ENCODE measurements at places on chromosomes 3 and 15. TPM values are rescaled to one million over a fixed set of nuclear protein-coding genes. Genes with fewer than 3 reads are reported as not detected.

Gene RPL29
- 691 TPM for total RNA-seq

Gene BCL6
- total RNA-seq: 12.0 TPM

Gene BNC1
- total RNA-seq: not detected

Gene SI
- 0.20 TPM for total RNA-seq

Gene LMAN1L
- total RNA-seq: not detected

Gene IL5RA
- not detected for total RNA-seq

Gene LRRC31
- 0.48 TPM for total RNA-seq

Gene GOLGA8O
- not detected for total RNA-seq

Gene TMEM212
- total RNA-seq: 0.05 TPM

Gene SCG3
- not detected for total RNA-seq

Gene GABRR3
- total RNA-seq: not detected

Gene PIF1
- 77.4 TPM for total RNA-seq

Gene TMEM43
- 23.1 TPM for total RNA-seq

Gene HAUS2
- total RNA-seq: 12.0 TPM

Gene HHLA2
- total RNA-seq: 2.2 TPM

Gene LSMEM2
- not detected for total RNA-seq

Gene CCR3
- not detected for total RNA-seq

Gene ZNF619
- 1.4 TPM for total RNA-seq

Gene GOLGA8S
- total RNA-seq: not detected

GRCh38 chr15:71697236-71697635, 113.1 kb upstream of the NR2E3 start:
- DNase-seq: no peak

- peak; percentile 76 for DNase-seq
These were observed 1.1 kb downstream of the PLXNB1 start for GRCh38 chr3:48428572-48429316.

DNA sequence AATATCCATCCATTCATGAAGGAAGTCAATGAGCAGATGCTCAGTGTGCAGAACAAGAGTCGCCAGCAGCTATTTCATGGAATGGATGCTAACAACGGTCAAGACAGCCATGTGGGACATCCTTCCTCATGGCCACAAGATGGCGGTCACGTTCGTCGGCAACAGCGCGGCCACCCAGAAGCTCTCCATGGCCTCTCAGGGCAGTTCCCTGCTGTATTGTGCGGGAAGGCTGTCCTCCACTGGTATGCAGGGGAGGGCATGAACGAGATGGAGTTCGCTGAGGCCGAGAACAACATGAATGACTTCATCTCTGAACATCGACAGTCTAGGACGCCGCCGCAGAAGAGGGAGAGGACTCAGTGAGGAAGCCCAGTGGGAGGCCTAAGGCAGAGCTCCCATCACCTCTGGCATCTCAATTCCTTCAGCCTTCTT, 208.3 kb downstream of the TJP1 start:
- peak; percentile 52 for DNase-seq

GRCh38 chr15:28096411-28096669, 2.8 kb downstream of the OCA2 start:
- DNase-seq: no peak

DNA sequence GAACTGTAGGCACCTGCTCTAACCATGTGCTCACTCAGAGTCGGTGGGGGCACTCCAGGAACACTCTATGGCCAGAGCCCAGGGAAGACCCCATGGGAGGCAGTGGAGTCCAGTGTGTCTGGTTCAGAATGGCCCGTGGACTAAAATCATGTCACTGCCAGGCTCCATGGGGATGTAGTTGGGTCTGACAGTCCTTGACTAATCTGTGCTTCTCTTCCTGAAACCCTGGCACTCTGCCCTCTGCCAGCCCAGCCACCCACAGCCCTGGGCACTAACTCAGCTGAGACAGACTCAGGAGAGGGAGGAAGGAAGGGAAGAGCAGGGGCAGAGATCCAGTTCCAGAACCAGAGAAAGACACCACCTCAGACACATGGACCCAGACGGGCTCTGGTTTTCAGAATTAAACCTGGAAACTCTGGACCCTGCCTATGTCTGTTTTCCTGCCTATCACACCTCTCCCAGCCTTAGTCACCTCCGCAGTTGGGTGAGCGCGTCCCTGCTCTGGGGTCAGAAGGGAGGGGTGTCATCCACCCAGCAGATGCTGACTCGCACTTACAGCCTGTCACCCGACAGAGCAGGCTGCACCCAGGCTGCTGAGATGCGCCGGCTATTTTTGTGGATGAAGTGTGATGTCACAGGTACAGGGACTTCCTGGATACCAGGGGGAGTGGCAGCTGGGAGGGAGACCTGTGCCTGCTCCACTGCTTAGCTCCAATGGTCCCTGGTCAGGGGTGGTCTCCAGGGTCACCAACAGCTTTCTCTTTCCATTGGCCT, 56.8 kb upstream of the INSYN1 start:
- no peak for DNase-seq

DNA sequence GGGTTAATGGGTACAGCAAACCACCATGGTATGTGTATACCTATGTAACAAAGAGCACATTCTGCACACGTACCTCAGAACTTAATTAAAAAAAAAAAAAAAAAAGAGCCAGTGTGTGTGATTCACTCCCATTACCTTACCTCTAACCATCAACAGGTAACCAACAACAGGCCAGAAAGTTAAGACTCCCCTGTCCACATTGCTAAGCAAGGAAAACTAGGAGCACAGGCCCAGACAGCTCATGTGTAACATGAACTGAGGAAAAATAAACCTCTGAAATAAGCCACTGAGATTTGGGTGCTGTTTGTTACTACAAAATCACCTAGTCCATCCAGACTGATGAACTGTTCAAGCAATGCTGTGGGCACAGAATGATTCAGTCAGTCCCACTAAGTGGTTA, 6.0 kb downstream of the KATNBL1 start:
- no peak for DNase-seq

- DNase-seq: peak; percentile 79
These were observed at the start of gene TMEM42 for GRCh38 chr3:44861412-44862225. Gene TMEM42, plus strand, starts transcription at chr3:44861912. Its CDS starts 13 bp downstream, at chr3:44861925.

DNA sequence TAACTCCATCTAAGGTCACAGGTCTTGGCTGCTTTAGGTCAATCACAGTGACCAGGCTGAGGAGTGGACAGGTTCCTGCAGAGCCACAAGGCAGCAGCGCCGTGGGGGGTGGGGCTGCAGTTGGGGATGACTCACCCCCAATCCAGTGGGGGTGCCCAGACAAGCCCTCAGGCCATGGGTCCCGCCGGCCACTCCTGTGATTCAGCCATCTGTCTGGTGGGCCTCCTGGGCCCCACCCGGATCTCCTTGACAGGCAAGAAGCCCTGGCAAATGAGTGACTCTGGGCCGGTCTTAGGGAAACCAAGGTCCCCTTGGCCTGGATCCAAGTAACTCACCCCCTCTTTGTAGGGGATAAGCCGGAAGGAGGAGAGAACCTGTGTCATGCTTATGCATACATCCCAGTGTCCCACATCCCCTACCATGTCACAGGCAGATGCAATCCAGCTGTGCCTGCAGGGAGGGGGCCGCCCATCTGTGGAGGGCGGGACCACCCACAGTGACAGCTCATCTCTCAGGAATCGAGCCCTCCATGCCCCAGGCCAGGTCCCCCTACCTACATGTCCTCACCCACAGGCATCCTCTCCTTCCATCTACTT, 495 bp upstream of the COL7A1 start:
- DNase-seq: peak; percentile 18

DNA sequence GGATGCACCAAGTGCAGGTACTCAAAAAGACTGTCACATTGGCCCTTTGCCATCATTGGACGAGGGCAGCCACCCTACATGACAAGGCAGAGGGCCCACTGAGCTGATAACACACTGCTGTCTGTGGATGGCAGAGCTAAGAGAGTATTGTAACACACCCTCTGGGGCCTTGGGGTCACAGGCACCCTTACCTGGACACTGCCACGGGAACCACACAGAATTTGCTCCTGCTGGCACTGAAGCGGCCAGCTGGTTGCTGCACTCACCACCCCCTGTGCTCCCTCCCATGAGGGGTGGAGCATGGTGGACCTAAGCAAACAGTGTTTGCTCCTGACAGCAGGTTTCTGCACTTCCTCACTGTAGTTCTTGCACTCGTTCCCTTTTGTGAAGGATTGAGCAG, 208.2 kb upstream of the SGO1 start:
- DNase-seq: no peak

DNA sequence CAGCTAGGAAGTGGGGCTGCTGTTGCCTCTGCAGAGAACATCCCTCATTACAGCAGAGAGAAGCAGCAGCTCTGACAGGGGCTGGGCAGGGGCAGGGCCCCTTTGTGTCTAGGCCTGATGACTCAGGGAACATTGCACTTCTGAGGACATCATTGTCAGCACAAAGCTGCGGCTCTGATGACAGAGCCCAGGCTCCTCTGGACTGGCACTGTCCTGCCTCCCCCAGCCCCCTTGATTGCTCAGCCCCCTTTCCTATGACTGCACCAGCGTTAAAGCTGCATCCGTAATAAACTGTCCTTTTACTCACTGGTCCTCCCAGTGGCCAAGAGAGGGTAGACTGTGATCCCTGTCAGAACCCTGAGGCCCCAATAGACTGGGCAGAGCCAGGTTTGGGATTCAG, 18.3 kb downstream of the TRH start:
- peak; percentile 23 for DNase-seq

DNA sequence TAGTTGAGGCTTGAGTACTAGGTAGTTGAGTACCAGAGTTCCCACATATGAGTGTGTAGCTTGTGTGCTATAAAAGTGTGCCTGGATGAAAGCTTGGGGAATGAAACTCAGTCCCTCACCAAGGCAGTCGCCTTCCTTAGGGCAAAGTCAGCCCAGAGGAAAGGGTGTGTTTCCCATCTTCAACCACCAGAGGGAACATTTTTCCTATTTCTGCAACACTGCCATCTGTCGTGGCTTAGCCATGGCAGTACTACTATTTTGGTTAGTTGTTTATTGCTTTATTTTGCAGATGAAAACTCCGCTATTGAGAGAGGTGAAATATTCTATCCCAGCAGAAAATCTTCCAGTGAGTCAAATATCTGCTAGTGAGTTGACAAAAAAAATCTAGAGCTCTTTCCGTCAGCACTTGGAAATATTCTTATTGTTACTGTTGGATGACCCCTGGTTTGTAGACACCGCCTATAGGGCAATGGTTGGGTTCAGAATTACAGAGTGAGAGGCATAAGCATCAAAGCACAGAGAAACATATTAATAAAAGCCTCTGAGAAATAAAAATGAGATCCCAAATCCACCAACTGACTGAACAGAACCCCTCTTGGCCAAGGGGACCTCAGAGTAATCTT, 239.9 kb downstream of the CPNE4 start:
- DNase-seq: peak; percentile 64

DNA sequence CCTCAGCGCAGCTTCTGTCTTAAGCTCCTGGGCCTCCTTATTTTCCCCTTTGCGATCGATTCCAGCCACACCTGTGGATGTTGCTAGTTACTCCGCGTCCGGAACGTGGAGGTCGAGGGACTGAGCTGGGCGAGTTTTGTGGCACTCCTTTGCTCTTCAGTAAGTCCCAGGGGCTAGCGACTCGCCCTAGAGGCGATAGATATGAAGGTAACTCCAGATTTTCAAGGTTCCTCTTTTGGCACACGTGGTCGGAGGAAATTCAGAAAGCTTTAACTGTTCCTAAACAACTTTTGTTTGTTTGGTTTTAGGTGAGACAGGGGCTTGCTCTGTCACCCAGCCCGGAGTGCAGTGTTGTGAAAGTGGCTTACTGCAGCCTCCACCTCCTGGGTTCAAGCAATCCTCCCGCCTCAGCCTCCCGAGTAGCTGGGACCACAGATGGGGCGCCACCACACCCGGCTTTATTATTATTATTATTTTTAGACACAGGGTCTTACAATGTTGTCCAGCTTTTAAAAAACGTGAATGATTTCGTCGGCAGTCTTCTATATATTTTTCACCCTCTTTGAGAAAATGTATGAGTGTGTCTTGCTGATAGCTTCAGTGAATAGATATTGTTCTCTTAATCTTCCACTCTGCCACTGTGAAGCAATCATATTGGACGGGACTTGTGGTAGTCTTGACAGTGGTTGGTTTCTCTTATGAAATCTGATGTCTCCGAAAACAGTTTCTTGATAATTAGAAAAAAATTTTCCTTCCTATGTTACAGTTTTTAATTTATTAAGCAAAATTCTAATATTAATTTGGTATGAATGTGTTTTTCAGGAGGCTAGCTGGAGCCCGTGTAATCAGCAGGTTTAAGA, 785 bp downstream of the MFSD1 start:
- DNase-seq: peak; percentile 33

GRCh38 chr3:95460274-95460673, 1354.1 kb upstream of the EPHA6 start:
- DNase-seq: no peak

DNA sequence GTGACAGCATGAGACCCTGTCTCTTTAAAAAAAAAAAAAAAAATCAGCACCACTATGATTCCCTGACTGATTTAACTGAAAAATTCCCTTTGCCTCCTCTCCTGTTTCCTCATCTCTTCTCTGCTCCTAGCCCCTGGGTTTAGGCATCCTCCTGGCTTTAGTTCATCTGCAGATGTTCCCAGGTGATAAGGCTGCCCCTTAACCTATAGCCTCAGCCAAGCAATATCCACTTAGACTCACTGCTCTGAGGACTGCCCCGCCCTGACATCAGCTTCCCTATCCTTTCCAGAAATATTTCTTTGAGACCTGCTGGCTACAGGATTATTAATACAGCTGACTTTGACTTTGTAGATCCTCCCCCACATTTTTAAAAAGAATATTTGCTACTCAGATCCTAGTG, 39.4 kb upstream of the HACD2 start:
- DNase-seq: no peak

GRCh38 chr3:123733805-123734526, 149.1 kb upstream of the HACD2 start:
- DNase-seq: no peak

DNA sequence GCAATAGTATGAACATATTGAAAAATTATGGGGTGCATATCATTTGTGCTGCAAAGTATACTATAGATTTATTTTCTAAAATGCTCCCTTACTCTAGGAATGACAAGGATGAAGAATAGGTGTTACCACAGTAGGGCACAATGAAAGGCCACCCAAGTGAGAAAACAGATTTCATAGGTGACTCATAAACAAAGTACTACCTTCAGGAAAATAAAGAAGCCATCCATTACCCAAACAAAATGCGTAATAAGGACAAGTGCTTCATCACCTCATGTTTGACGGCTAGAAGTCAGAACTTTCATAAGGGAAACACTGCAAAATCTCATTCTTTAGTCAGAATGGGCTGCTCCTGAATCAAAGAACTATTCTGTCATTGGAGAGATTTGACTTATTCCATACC, 116.6 kb downstream of the MFSD1 start:
- DNase-seq: no peak

GRCh38 chr15:45174069-45174468, 13.7 kb downstream of the SHF start:
- no peak for DNase-seq

DNA sequence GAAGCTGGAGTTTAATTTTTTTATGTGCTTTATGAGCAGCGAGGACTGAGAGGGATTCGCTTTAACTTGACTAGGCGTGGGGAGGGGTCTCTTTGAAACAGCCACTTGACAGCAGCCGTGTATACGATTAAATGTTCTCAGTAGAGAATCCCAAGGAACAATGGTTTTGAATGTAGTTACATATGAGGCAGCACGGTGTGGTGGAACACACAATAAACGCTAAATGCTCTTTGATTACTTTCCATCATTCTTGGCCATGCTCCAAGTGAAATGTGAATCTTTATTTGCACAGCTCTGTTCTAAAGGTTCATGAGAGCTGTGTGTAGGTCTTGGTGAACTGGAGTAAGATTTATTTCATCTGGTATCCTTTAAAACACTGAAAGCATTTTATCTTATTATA, 251.4 kb upstream of the TGFBR2 start:
- peak; percentile 82 for DNase-seq

Data from HT-29 (cell line).